ENCODE measurements at places on chromosomes 7 and 10.

DNA sequence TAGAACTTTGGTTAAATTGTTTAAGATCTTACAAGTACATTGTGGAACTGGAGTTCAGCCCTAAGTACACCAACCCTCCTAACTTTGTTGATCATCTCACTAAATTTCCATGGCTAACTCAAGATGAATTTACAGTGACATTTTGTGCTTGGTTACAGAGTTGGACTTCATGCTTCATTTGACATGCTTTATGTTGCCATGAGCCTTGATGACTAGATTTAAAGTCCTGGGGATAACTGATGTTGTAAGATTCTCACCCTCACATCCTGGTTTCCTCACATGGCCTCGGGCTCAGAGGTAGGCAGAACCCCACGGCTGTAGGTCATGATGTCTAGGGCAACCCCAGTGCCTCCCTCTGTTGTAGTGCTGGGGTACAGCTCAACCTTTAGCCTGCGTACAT, 397.2 kb upstream of the IGFBP3 start:
- DNase-seq: no peak

- no peak for DNase-seq
Observed at GRCh38 chr7:54837168-54837567, 78.2 kb upstream of the SEC61G start.

DNA sequence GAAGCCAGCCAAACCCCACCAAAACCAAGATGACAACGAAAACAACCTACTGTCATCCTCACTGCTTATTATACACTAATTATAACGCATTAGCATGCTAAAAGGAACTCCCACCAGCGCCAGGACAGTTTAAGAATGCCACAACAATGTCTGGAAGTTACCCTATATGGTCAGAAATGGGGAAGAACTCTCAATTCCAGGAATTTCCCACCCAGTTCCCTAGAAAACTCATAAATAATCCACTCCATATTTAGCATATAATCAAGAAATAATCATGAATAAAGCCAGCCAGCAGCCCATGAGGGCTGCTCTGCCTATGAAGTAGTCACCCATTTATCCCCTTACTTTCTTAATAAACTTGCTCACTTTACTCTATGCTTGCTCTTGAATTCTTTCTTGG, 20.8 kb downstream of the MICU1 start:
- no peak for DNase-seq

- peak; percentile 52 for DNase-seq
Observed at GRCh38 chr10:49010295-49010694, 70.7 kb upstream of the LRRC18 start.

- DNase-seq: peak; percentile 72
Observed at GRCh38 chr7:131106681-131107336, 220.9 kb upstream of the MKLN1 start.

- DNase-seq: no peak
Observed at GRCh38 chr7:22633954-22634474, 93.0 kb upstream of the IL6 start.

GRCh38 chr7:156589808-156590207, 50.8 kb upstream of the RNF32 start:
- no peak for DNase-seq

DNA sequence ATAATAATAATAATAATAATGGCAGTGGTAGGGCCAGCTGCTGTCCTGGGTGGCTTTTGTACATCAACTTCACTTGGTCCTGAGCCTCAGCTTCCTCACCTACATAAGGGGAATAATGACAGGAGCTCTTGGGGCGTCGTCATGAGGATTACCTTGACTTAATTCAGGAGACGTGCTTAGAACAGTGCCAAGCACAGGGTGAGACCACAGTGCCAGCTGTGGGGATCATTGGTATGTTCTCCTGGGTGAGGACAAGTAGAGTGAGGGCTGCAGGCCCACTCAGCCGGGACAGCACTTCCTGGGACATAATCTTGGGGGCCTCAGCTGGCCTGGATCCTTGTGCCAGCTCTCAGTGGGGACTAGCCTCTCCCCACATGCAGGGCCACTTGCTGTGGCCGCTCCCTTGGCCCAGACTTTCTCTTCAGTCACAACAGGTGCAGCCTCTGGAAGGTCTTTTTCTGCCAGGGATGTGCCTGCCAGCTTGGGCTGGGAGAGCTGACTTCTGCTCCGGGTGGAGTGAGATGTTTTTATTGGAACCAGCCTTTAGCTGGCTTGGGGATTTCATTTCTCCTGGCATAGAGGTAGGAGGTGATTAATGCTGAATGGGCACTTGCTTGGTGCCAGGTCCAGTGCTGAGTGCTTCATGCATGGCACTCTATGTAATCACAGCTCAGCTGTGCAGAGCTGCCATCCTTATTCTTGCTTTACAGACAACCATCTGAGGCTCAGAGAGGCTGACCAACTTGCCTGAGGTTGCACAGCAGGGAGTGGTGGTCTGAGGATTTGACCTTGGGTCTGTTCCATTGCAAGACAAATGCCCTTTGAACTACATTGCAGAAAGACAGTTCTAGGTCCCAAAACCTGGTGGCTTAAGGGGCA, 45.3 kb downstream of the TSPAN15 start:
- DNase-seq: no peak

- DNase-seq: peak; percentile 92
Observed at GRCh38 chr10:80158598-80159127, 26.1 kb downstream of the PLAC9 start.

- DNase-seq: no peak
Observed at GRCh38 chr10:127576740-127577161, 27.6 kb downstream of the NPS start.

GRCh38 chr10:71975087-71975870, 11.1 kb downstream of the CHST3 start:
- DNase-seq: peak; percentile 77

- DNase-seq: no peak
Observed at GRCh38 chr10:59648711-59649201, 60.9 kb downstream of the SLC16A9 start.

GRCh38 chr7:8724080-8724718, 290.8 kb downstream of the NXPH1 start:
- no peak for DNase-seq

DNA sequence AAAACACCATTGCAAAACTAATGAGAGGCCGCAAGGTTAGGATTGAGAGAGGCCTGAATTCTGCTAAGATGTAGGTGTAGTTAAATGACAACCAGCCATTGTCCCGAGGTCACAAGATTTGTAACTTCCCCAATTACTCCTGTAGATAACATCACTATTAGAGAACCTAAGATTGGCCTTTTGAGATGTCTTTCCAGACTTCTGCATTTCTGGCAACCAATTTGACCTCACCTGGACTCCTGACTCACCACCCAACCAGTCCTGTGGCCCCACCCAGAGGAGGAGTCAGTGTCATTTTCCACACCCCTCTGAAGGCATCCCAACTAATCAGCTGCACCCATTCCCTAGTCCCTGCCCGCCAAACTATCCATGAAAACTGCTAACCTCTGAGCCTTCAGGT, 115.7 kb downstream of the PRKAG2 start:
- no peak for DNase-seq

GRCh38 chr10:84945791-84946190, 617.4 kb downstream of the CCSER2 start:
- no peak for DNase-seq

DNA sequence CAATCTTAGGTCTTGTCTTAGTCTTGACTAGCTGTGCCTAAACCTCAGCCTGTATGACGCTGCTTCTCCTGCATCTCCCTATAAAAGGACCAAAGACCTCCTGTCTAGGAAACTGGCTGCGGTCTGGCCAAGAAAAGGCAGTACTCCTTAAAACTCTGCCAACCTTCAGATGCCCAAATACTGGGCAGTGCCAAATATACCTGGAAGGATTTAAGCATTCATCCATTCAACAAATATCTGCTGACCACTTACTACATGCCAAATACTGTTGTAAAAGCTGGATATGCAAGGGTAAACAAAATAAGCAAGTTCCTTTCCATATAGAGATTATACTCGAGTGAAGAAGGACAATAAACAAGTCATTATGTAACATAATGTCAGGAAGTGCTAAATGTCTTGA, 135.8 kb downstream of the HBP1 start:
- DNase-seq: no peak

DNA sequence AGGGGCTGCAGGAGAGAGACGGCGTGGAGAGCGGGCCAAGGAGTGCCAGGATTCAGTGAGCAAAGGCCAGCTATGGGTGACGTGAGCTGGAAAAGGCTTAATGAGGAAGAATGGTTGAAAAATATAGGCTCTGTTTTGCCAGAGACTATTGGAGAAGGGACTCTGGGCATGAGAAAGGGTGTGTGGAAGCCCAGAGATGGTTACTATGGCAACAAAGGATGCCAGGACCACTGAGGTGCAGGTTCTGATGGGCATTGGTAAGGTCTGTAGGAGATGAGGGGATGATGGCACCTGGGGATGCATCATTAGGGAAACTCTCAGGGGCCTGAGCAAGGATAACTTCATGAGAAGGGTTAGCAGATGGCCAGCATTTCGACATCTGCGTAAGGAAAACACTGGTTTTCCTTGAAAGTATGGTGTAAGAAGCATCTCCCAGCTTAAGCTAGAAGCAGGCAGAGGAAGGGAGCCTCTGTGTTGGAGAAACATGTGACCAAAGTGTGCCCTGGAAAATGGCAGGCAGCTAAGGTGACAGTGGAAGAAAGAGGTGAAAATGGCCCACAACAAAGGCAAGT, 21.6 kb upstream of the FAM180A start:
- DNase-seq: no peak

GRCh38 chr10:80460399-80461207, 6.5 kb downstream of the TSPAN14 start:
- DNase-seq: peak; percentile 59

GRCh38 chr7:51253157-51253556, 63.5 kb downstream of the COBL start:
- DNase-seq: no peak

DNA sequence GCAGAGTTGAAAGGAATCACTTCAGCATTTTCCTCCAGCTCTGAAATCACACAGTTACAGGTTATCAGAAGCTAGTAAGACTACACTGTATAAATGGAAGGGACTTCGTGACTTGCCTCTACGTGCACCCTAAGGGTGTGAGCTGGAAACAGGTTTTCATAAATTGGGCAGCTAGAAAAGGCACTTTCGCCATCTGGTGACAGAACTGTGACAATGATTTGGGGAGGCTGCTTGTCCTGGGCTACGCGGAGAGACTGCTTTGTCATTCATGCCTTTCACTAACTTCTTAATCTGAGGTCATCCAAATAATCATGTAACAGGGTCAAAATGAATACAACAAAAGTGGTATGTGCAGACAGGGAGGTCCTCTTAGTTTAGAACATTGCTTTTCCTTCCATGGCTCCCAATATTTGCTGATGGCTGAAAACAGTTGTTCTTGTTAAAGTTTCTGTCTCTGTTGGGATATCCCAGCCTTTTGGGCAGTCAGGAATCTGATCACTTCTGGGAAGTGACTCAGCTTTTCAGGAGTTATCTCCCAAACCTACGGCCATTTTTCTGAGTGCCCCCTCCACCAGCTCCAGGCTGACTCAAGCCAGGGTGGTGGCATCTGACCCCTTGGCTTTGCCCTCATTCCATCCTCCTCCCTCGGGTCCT, 17.8 kb downstream of the VWC2 start:
- no peak for DNase-seq

- no peak for DNase-seq
Observed at GRCh38 chr10:21080261-21080660, 183.2 kb upstream of the NEBL start.

- DNase-seq: no peak
Observed at GRCh38 chr7:16670021-16670420, 24.0 kb downstream of the BZW2 start.

GRCh38 chr7:135900065-135900546, 77.1 kb downstream of the MTPN start:
- no peak for DNase-seq

GRCh38 chr10:96377816-96378294, 19.1 kb upstream of the OPALIN start:
- peak; percentile 69 for DNase-seq

DNA sequence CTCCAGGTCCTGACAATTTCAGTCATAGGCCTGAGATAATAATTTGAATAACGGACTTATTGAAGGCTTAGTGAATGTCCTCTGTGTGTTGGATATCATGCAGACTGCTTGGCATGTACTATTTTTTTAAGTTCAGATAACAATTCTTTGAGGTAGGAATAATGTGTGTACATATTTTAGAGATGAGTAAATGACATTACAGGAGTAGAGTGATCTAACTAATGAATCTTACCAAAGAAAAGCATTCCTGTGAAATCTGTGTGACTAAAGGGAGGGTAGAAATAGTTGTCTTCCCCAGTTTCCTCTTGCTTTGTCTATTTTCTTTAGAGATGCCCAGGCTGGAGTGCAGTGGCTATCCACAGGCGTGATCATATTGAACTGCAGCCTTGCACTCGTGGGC, 391.8 kb upstream of the ETV1 start:
- no peak for DNase-seq

DNA sequence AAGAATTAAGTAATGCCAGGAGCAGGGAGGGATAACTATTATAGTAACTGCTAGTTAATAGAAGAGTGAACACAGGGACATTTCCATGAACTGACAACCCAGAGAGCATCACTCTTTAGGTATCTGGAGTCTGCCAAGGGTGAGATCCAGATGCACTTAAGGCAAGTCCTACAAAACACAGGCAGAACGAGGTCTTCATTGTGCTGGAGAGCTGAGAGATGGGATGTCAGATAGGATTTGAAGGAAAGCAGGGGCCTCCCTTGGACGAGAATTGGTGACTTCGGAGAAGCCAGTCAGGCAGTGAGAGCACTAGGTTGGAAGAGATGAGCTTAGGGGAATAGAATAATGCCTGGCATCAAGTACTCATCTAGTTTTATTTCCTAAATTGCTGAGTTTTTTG, 684.5 kb downstream of the GATA3 start:
- DNase-seq: no peak

DNA sequence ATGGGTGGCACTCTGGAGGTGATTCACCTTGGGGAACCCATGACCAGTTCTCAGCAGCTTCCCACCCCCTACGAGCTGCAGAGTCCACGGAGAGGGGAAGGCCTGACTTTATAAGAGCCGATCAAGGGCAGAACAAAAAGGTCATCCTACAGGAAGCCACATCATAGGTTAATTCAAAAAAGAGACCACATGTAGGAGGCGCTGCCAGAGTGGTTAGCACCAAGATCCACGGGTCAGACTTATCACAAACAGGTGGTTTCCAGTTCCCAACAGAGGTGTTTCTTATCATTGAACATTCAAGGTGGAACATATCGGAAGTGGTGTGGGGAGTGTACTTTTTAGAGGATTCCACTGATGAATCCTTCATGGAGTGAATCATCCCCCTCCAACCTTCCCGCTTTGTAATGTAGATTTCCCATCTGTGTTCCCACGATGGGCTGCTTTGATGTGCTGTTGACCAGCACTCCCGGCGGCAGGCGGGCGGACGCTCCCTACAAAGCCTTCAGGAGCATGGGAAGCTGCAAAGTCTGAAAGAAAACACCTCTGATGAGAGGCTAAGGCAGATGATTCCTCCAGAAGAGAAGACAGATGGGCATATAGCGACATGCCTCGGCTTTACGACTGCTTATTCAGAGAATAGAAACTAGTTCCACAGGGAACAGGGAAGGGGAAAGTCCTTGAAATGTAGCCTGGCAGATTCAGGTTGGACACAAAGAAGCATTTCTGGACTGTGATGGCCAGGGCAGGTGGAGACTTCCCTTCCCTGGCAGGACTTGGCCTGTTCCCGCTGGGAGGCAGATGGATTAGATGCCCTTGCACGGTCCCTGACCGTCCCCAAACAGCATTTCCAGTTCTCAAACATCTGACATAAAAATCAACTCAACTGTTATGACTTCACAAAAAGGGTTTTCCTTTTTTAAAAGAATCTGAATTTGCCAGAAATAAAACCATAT, 66.5 kb downstream of the AFAP1L2 start:
- no peak for DNase-seq

GRCh38 chr10:70551971-70552422, 50.5 kb downstream of the PRF1 start:
- peak; percentile 58 for DNase-seq

- no peak for DNase-seq
Observed at GRCh38 chr7:51132661-51133060, 183.9 kb downstream of the COBL start.

All from Right ventricle myocardium superior (tissue), 1 donor.